ENCODE measurements at places on chromosomes 12 and 14.

DNA sequence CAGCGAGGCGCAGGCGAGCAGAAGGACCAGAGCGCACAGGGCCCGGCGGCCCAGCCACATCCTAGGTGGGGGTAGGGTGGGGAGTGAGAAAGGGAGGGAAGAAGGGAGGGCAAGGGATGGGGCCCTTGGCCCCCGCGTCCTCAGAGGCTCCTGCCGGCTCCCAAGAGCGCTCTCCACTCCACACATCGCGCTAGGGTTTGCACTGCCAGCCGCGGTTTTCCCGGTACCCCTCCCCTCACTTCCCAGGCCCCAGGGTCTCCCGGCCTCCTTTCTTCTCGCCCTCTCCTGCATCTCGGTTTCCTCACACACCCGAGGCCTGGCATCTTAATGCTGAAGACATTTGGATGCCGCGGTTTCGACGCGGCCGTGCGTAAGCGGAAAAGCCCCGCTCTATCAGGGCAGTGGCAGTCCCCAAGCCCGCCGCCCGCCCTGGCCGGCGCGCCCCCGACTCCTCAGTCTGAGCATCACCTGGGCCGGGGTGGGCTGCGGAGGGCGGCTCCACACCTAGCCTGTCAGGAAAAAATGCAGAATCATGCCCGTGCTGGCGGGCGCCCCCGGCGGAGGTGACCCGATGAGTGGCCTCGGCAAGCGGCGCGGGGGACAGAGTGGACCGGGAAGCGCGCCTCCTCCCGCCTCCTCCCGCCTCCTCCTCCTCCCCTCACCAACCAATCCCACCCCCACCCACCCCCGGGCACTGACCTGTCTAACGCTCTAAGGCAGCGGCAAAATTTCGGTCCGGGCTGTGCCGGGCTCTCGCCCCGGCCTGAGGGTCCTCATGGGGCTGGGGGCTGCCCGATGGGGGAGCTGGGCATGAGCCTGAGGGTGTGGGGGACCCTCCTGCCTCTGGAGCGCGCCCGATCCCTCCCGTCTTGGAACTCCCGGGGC, 686 bp downstream of the B4GALNT1 start:
- DNase-seq: peak; percentile 42

DNA sequence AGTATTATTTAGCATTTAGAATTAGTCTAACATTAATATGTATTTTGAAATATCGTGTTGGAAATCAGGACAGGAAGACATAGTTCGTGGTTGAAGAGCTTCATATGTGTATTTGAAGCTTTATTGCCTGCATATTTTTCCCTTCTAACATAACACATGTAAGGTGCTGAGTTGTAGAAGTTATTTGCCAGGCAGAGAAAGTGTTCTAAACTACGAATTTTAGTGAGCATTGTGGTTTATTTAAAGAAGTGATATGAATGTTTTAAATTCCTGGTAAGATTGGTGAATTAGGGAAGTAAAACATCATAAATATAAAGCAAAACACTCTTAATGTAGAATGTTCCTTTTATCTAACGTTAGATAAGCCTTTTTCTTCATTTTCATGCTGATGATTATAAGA, 2.5 kb downstream of the RASSF3 start:
- DNase-seq: no peak

- DNase-seq: peak; percentile 40
Measured at GRCh38 chr12:6552140-6552551, 3.7 kb downstream of the IFFO1 start.

DNA sequence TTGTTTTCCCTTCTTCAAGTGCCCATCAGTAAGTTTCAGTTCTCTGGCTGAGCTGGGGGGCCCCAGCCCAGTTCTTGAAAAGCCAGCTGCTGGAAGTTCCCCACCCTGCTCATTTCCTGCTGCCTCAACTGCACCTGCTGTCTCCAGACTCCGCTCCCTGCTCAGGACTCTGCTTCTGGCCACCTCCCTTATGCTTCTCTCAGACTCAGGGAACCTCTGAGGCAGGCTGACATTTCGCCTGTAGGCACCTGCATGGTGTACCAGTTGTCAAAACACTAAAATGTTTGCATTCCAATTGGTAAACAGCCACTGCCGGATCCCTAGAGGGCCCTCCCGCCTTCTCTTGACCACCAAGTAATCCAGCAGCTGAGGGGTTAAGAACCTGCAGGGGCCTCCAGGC, 136.5 kb upstream of the VRK1 start:
- DNase-seq: no peak

- no peak for DNase-seq
Measured at GRCh38 chr14:58565832-58566231, 71.9 kb upstream of the DACT1 start.

- DNase-seq: no peak
Measured at GRCh38 chr12:3321881-3322280, 169.1 kb upstream of the PRMT8 start.

- no peak for DNase-seq
Measured at GRCh38 chr12:56143217-56143616, 9.2 kb upstream of the MYL6B start.

DNA sequence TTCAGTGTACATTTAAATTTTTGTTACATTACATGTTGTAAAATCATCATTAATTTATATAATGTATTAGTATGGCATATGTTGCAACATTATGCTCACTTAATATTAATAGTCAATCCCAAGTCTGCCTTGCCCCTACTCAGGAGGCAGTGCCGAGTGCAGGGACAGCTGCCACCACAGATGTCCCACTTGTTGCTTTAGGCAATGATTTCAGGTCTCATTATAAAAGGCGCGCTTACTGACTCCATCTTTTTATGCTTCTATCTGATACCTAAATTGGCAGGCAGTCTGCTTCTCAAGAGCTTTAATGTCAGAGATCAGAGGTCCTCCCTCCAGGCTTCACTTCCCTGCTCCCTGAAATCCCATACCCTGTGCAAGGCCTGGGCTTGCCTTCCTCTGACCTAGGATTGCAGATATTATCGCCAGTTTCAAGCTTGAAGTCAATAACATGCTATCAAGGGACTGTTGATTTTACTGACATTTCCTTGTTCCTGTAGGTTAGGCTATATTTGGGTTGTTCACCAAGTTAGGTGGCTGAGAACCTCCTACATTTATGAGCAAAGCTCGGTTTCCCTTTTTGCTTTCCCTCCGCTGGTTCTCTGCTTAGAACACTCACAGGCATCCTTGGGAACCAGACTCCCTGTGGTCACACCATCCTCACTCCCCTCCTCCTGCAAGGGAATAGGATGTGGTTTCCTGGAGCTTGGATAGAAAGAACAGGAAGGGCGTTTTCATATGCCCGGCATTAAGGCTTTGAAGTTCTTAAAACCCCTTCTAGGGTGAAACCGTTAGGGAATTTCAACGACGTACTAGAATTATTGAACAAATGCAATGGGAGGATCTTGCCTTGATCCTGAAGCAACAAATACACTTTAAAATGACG, 208.4 kb upstream of the FKBP4 start:
- DNase-seq: no peak

GRCh38 chr12:131098178-131098981, 144.7 kb downstream of the ADGRD1 start:
- no peak for DNase-seq

GRCh38 chr12:121167951-121168350, 35.3 kb downstream of the P2RX7 start:
- DNase-seq: no peak

GRCh38 chr12:53613821-53614220, 12.4 kb downstream of the ATF7 start:
- DNase-seq: no peak

DNA sequence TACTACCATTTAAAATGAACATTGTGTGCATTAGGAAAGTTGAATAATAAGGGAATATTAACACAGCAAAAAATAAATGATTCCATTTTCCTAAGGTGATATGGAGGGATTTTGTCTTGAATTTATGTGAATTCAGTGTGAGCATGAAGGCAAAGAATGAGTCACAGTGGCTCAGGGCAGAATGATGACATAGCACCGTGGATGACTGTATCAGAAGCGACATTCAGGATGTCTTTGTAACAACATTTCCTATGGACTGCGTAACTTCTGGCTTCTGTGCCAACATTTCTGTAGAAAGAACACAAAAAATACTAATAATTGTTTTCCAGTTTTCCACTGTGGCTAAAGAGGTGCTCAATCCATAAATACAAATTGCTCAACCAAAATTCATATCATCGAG, 54.6 kb downstream of the TTC8 start:
- no peak for DNase-seq

DNA sequence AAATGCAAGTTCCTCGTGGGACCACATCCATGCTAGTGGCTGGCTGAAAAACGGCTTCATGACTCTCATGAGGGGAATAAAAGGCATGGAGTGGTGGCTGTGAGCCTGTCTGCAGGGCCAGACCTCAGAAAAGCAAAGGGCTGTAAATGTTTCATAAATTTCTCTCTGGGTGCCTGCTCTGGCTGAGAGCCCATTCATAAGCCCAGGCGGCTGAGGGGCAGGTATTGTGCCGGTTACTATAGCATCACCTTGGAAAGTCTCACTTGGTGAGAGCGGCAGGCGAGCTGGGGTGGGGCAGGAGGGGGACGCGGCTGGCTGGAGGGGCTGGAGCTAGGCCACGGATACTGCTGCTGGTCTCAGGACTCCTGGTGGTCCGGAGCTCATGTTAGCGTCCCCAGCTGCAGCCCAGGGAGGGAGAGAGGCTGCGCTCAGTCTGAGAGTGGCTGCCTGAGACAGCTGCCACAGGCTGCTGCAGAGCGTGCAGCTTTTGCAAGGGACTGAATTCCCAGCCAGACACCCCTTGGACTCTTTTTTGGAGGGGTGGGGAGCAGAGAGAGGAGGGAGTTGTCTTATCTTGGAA, at the start of gene SLC17A8:
Gene SLC17A8, plus strand, starts transcription at position 431 of the 580 bp plus-strand sequence. CDS start 318 bp downstream, outside the sequence.
- DNase-seq: no peak

- DNase-seq: no peak
Measured at GRCh38 chr12:76037130-76038103, 5.8 kb upstream of the PHLDA1 start.

DNA sequence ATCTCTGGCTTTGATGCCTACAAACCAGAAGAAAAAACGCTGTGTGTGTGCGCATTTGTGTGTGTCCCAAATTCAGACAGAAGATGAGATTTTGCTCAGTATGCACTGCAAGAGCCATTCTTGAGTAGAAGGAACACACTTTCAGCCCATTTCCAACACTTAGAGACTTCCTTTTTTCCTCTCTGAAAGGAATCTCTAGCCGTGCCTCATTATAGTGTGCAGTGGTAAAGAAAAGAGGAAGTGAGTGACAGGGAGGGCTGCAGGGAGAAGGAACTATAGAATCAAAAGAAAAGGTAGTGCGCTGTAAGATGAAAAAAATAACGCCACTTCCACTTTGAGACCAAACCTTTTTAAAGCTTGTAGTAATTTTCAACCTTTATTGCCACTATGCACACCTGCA, 1400.9 kb upstream of the FLRT2 start:
- no peak for DNase-seq

DNA sequence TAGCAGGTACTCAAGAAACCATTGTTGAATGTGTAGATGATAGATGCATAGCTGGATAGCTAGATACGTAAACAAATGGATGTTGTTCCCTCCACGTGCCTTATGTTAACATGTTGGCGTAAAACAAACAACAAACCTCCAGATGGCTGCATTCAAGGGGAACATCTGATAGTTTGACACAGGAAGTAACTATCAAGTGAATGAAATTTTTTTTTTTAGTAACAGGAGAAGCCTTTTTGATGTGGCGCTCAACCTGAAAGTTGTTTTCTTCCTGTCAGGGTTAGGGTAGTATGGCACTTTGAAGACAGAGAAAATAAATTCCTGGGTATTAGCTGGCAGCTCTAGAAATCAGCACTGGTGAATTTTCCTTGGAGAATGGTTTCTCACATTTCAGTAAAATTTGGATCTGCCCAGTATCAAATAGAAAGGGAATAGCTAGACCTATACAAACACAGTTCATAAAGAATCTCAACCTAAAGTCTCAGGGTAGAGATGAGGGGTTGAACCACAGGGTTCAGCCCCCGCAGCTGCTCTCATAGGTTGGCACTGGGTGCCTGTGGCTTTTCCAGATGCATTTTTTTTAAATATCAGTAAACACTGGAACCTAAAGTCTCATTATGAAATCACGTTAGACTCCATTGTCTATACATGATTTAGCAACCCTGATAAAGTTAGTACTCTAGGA, 18.8 kb upstream of the RAP1B start:
- DNase-seq: no peak

- DNase-seq: no peak
Measured at GRCh38 chr14:89418976-89419375, 1.9 kb upstream of the FOXN3 start.

- no peak for DNase-seq
Measured at GRCh38 chr14:77026166-77026929, 2.2 kb downstream of the IRF2BPL start.

- no peak for DNase-seq
Measured at GRCh38 chr12:76863837-76864236, 15.0 kb downstream of the CSRP2 start.

GRCh38 chr12:109276160-109276559, 32.9 kb downstream of the FOXN4 start:
- DNase-seq: no peak

- DNase-seq: no peak
Measured at GRCh38 chr14:55814064-55814463, 234.1 kb downstream of the KTN1 start.

DNA sequence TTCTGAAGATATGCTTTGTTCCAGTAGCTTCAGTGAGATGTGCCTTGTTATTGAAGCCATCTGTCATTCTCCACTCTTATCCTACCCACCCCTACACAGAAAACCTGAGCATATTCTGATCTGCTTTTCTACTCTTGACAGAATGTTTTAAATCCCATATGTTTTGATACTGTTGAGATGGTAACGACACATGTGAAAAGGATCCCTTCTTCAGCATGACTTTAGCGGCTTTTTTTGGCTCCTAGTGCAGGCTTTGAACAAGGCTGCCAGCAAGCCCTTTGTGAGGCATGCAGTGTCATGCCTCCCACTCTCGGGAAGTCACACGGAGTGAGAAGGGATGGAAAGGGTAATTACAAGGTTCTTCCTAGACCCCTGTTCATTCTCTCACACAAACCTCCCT, 228.8 kb upstream of the RGS6 start:
- DNase-seq: peak; percentile 56

GRCh38 chr12:62865937-62866336, 69.0 kb downstream of the PPM1H start:
- DNase-seq: no peak

- DNase-seq: no peak
Measured at GRCh38 chr12:50894241-50894640, 51.5 kb downstream of the TMPRSS12 start.

DNA sequence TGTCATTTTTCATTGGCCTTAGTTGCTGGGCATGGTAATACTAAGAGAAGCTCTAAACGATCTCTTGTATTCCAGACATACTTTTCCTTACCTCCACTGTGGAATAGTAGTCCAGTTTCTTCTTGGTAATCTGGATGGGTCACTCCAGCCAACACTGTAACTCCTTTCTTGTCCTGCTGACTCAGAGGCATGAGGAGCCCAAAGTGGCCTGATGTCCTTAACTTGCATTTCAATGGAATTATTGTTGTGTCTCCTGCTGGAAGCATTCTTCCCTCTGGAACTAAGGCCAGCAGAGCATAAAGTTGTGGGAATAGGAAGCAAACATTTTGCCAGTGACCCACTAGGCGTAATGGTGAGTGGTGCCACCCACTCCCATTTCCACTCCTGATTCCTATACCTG, 33.1 kb downstream of the DAAM1 start:
- DNase-seq: no peak

- no peak for DNase-seq
Measured at GRCh38 chr12:17680220-17680619, 409.8 kb downstream of the RERGL start.

Measured in caudate nucleus (tissue), 63 donors.